ENCODE measurements at places on chromosomes 1 and 21.

DNA sequence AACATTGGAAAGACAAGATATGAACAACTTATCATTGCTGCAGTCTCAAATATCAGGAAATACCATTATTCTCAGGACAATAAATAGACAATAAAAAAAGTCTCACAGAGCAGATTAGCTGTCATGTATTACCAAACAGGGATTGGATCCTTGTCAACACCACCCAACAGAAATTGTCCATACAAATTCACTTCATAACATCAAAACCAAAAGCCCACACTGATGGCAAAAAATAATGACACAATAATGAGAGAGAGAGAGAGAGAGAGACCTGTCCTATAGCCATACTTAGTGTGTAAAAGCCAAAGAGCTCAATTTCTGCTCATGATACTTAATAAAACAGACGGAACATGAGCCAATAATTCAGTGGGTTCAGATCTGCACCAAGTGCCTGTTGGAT, 96.5 kb downstream of the PPIAL4G start:
- no peak for DNase-seq

- DNase-seq: no peak
Measured at GRCh38 chr1:151132335-151133017, 14.0 kb downstream of the SEMA6C start.

- DNase-seq: peak; percentile 78
Measured at GRCh38 chr1:178189814-178190213, 95.9 kb downstream of the RASAL2 start.

GRCh38 chr1:37274486-37274885, 199.9 kb upstream of the ZC3H12A start:
- no peak for DNase-seq

- DNase-seq: no peak
Measured at GRCh38 chr1:211894312-211894711, 63.7 kb upstream of the LPGAT1 start.

GRCh38 chr1:64616039-64616438, 128.8 kb upstream of the RAVER2 start:
- DNase-seq: no peak

- no peak for DNase-seq
Measured at GRCh38 chr1:237133921-237134320, 91.9 kb downstream of the RYR2 start.

DNA sequence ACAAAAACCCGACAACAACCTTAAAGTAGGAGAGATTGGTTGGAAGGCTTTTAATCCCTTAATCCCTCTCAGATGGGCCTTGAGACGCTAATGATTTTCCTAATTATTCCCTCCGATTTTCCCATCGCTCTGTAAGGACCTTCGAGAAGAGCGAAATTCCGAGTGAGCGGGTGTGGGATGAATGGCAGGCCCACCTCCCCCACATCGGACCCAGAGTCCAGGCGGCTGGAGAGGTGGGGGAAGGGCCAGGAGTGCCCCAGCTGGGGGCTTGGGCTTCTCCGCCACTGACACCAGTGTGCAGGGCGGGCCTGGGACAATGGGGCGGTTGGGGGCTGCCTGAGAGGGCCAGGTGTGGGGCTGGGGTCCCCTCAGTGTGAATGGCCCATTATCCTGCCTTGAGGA, 23.4 kb downstream of the RHBG start:
- DNase-seq: peak; percentile 69

GRCh38 chr1:112937070-112937469, 18.9 kb downstream of the SLC16A1 start:
- DNase-seq: no peak

GRCh38 chr1:102836991-102837390, 271.3 kb downstream of the COL11A1 start:
- no peak for DNase-seq

DNA sequence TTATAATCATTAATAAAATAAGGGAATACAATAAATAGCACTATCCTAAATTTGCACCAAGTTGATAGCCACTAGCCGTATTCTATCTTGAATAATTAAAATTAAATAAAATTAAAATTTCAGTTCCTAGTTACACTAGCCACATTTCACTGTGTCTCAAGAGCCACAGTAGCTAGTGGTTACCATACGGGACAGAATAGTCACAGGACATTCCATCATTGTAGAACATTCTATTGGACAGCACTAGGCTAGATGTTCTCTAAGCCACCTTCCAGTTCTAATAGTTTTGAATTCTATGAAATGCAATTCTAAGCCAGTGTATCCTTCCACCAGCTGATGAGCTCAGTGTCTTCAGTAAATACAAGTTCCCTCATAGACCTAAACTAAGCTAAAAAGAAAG, 71.1 kb upstream of the GOLT1A start:
- DNase-seq: no peak

DNA sequence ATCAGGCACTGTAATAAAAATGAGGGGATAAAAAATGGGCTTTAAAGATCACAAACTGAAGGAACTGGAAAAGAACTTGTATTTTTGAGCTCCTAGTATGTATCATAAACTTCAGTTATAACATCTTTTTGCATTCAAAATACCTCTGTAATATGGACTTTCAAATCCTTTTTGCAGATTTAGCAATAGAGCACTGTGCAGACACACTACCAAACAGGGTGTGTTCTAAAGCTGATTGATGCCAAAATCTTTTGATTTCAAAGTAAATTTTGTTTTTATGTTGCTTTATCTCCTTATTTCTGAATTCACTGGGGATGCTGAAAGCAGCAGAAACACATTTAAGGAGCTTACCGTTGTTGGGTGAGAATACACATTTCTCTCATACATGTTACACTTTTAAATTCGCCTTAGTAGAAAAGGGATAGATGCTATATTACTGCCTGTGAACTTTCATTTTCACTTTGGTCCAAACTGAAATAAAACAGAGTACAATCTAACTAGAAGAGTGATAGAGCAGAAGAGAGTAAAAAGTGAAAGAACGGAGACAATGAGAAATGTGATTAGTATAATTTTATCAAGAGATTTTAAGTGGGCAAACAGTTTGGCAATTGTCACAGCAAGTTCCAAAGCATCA, 1126.6 kb downstream of the BRINP3 start:
- DNase-seq: no peak

DNA sequence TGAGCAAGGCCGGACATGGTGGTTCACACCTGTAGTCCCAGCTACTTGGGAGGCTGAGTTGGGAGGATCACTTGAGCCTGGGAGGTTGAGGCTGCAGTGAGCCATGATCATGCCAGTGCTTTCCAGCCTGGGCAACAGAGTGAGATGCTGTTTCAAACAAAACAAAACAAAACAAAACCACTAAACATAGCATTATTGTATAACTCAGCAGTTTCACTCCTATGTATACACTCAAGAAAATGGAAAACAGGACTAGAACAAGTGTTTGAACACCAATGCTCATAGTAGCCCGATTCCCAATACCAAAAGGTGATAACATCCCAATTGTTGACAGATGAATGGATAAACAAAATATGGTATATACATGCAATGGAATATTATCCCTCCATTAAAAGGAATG, 1.3 kb upstream of the SPATA21 start:
- DNase-seq: no peak

DNA sequence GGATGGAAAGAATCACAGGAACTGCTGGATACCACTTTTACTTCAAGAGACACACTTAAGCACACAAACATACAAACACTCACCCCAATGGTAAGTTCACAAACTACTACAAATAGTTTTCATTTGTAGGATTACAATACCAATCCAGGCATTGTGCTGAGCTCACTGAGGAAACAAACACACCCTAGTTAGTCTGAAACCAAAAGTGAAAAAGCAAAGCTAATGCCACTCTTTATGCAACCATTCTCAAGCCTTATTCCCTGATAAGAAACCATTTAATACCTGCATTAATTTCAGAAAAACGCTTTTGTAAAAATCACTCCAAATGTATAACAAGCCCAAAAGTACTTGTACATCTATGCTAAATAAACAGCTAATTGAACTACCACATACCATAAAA, 38.3 kb downstream of the RNF115 start:
- no peak for DNase-seq

GRCh38 chr1:209590405-209590804, 6.9 kb downstream of the CAMK1G start:
- DNase-seq: no peak

DNA sequence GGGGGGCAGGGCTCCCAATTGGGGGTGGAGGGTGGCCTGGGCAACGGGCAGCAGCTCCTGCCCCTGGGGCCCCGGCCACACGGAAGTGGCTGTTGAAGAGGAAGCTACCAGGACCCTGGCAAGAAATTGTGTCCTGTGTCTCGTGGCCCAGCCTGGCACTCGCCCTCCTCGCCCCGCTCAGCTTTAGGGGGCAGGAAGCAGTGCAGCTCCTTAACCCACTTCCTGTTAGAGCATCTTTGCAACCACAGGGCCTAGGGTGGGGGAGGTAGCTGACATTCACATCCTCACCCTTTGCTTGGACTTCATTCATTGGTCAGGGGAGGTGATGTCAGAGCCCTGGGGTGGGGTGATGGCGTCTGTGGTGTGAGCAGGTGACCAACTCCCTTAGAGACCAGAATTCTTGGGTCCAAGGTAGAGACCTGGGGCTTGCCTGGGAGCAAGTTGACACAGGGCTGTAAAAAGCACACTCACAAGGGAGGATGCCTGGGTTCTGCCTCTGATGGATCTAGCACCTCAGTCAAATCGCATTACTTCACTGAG, at the start of gene ARHGAP30:
Gene ARHGAP30 (minus strand): TSS at position 161 of the 540 bp plus-strand sequence. CDS start 267 bp downstream, outside the sequence.
- no peak for DNase-seq

DNA sequence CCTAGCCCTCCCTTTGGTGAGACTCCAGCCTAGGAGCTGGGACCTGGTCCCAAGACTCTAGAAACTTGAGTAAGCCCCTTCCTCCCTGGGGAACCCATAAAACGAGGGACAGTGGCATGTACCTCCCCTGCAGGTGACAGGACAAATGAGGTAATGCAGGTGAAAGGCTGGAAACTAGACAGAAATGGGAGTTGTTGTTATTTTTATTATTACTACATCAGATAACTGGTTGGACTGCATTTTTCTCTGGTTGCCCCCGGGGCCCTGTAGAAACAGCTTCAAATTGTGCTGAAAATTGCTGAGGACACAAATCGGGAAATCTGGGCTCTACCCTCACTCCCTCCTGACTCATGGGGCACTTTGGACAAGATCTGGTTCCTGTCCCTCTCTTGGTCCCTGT, 132.3 kb upstream of the WNT4 start:
- DNase-seq: no peak

GRCh38 chr1:208272713-208273112, 28.5 kb upstream of the PLXNA2 start:
- DNase-seq: no peak

DNA sequence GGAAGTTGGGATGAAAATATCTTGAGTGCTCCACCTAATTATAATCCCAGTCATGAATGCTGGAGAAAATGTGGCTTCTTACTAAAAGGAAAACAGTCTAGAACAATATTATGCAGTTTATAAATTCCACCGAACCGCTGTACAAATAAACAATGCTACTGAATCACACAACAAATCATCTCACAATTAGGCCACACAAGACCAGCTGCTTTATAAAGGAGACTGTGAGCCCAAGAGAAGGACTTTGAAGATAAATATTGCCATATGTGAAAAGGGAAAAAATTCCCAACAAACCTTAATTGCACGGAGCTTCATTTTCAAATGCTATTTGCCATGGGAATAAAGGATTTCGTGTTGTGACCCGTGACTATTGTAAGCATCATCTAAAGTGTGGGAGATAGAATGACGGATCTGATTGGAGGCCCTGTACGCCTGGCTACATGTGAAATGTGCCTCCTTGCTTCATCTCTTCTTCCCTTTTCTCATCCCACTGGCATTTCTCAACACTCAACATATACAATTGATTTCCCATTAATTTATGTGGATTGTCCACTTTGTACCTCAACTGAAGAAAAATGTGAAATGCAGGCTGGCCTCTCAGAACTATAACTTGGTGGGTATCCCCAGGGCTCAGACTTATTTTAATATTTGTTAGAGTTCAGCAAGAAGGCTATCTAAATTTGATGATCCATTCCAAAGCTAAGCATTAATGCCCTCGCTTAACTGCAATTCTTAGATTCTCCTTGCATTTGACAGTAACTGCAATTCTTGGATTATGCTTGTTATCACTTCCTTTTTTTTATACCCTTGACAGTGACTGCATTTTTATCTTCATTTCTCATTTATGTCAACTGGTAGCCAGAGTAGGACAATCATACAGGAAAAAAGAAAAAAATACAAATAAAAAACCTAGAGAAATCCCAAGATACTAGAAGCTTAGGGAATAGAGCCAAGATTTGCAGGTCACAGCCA, 122.3 kb downstream of the TGFB2 start:
- no peak for DNase-seq

DNA sequence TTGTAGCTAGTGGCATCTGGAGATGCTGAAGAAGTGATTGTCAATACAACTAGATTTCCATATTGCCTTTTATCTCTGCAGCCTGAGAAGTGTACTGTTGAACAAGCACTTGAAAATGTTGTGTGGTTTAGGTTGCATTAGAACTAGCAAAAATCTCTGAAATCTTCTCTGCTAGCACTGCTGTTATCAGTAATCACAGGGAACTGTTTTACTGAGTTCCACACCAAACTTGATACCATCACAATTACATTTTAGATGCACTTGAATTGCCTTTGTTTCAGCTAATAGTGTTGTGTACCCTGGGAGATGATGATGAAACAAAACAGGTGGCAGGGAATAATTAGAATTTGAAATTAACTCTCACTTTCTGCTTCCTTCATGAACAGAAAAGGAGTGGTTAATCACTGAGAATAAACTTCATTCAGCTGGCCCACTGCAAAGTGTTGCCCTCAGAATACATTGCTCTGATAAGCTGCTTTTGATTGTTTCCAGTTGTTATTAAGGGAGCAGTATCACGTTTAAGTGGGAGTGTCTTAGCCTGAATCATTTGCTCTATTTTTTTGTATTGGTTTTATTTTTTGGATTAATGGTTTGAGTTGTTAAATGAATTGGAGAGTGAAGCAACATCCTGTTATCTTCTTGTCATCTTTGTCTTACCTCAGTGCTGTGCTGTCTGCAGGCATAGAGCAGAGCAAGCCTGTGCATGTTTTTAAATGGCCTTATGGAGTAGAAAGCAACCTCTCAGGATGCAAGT, 13.0 kb downstream of the FAM20B start:
- no peak for DNase-seq

DNA sequence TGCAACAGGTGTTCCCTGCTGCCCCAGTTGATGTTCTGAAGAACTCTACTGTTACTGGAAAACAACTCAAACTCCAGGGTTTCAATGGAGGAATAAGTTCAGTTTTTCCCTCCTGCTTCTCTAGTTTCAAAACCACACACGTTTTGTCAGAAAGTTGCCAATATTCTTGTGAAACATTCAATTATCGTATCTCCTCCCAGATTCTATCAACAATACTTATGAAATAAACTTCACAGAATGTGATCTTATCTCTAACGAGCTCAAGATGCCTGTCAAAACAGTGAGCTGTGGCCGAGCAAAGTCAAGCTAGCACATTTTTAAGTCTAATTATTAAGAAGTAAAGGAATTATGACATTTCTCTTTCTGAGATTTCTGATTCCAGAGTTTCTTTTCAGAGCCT, 4.7 kb downstream of the OR2B11 start:
- no peak for DNase-seq

- DNase-seq: no peak
Measured at GRCh38 chr1:59028048-59028447, 244.2 kb upstream of the JUN start.

GRCh38 chr1:150730130-150730721, 9.5 kb upstream of the HORMAD1 start:
- no peak for DNase-seq

- DNase-seq: peak; percentile 42
Measured at GRCh38 chr21:45488931-45489721, 53.1 kb downstream of the SLC19A1 start.

GRCh38 chr1:110412576-110412975, 5.1 kb upstream of the LAMTOR5 start:
- DNase-seq: peak; percentile 79
